ENCODE measurements at places on chromosomes 5 and 9.

DNA sequence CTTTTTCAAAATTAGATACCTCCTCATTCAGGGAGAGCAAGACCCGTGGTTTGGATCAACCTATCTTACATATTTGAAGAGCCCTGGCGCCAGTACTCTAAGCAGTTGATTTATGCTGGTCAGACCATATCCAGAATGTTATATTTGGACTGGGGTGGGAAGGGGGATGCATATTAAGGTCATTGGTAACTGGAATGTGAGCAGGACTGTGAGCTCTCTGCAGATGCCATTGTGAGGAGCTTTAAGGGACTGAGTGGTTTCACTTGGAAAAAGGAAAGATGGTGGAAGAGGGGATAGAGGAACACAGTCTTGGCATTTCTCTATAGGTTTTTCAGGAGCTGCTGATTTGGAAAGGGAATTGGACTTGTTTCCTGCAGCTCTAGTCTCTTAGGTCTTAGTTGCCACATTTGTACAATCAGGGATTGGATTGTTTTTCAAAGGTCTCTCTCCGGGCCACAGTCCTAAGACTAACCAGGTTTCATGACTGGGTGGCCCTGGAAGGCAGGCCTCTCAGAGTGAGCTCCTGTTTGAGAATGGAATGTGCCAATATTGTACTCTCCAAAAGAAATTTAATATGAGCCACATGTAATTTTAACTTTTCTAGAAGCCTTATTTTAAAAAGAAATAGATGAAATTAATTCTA, 25.8 kb upstream of the F2R start:
- no peak for DNase-seq

- DNase-seq, result no peak
Observed at GRCh38 chr9:126236273-126236672, 90.4 kb upstream of the MVB12B start.

DNA sequence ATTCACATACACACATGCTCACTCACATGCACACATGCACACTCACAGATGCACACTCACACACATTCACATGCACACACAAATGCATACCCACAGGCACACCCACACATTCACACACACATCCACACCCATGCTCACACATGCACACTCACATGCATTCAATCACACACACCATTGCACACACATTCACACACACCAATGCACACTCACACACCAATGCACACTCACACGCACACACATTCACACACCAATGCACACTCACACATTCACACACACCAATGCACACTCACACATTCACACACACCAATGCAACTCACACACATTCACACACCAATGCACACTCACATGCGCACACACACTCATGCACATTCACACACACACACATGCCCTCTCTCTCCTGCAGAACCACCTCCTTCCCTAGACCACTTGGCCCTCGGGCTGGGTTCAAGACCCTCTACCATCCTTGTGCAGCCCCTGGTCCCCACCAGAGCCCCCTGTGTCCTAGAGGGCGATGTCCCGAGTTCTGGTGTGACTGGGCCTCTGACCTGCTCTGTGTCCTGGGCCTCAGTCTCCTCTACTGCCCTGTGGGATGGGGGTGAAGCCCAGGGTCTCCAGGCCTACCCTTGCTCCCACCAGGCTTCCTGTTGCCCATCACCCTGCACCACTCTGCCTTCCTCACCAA, 139.0 kb downstream of the OLFM1 start:
- DNase-seq, result no peak

DNA sequence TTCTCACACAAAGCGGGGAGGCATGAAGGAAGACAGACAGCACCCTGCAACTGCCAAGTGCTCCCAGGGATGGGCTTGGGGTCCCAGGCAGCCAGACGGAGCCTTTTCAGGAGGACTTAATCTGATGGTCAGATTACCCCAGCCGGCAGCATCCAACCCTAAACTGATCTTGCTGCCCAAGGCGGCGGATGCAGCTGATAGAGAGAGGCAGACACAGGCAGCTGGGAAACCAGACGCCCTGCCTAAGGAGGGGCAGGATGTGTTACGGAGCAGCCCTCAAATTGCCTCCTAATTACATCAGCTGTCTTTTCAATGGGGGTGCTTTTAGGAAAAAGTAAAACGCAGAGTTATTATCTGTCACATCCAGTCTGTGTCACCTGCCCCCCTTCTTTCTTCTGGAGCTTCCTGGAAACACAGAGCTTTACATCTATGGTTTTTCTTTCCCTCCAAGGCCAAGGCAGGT, 190.9 kb upstream of the PANK3 start:
- DNase-seq, result no peak

DNA sequence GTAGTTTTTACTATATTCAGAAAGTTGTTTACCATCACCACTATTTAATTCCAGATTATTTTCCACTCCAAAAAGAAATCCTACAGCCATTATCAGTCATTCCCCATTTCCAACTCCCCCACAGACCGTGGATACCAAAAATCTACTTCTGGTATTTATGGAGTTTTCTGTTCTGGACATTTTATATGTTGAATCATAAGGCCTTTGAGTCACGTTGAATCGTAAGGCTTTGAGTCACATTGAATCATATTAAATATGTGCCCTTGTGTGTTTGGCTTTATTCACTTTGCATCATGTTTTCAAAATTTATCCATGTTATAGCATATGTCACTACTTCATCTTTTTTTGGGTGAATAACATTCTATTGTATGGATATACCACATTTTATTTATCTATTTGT, 454.1 kb upstream of the NUDT12 start:
- DNase-seq, result no peak

DNA sequence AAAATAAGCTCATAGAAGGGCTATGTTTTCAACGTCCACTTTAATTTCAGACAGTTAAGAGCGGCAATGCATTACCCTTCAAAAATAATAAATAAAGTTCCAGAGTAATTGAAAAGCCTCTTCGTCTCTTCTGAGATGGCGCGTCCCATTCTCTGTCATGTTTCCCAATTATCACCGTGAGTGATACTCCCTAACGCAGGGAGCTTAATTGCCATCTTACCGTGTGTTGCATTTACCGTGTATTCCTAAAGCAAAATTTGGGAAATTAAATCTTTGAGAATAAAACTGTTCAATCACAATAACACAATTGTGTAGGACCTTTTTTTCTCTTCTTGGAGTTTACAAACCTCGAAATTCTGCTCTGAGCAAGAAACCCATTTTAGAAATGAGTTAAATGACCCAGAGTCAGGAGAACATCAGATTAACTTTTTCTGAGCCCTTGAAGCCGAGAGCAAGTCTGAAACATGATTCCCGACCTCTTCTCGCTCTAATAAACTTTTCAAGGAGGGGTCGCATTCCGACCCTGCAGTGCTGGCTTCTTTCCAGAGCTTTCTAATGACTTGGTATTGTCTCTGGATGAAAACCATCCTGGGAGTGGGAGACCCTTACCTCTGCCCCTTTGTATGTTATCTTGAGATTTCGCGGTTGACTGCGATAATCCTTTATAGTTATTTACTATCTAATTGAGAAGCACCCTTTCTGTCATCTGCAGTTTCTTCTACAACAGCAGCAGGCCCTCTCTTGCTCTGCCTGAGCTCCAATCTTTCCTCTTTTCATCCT, 251.5 kb downstream of the FSTL4 start:
- DNase-seq, result no peak

DNA sequence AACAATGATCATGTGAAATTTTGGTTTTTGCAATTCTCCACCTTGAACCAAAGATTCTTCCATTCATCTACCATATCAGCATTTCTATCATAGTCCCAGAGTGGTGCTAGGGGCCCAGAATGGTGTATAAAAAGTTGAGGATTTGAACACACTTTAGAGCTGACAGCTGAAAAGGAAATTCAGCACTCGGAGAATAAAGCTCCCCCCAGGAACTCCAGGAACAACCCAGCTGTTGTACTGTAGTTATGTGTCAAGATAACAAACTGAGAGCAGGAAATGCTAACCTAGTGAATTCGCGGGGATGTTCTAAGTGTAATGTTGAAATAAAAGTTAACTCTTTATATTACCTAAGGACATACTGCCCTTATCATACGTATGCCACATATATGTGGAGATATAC, 216.7 kb downstream of the NFIB start:
- DNase-seq, result no peak

DNA sequence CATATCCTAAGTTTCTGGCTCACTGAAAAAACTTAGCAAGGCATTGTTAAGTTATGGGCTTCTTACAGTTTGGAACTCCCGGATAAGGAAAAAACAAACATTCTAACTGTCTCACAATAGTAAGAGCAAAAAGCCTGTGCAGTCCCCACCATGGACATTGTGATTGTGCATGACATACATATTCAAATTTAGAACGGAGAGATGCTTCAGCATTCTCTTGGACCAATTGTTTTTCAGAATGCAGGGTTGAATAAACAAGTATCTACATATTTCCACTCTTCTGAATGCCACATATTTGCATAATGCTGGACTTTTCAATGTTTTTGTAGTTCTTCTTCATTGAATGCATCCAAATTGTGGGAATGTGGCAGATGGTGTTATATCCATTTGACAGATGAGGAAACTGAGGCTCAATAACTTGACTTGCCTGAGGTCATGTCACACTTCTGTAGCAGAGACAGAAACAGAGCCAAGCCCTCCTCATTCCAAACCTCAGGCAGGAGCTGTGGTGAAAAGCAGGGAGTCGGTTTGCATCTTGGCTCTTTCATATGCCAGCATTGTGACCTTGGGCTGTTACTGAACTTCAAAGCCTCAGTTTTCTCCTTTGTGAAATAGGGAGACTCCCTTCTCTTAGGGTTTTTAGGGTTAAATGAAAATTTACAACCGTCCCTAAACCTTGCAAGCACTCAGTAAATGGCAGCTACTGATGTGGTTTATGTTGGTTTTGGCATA, 95.1 kb downstream of the IQGAP2 start:
- DNase-seq, result no peak

GRCh38 chr5:72355706-72356299, 35.6 kb downstream of the PTCD2 start:
- DNase-seq, result no peak

- DNase-seq, result no peak
Observed at GRCh38 chr5:116382032-116382873, 192.4 kb downstream of the SEMA6A start.

GRCh38 chr5:173568128-173568527, 48.3 kb downstream of the BOD1 start:
- no peak for DNase-seq

GRCh38 chr5:3265131-3265885, 330.3 kb upstream of the IRX1 start:
- no peak for DNase-seq

GRCh38 chr5:13328316-13328715, 616.2 kb downstream of the DNAH5 start:
- DNase-seq, result no peak

DNA sequence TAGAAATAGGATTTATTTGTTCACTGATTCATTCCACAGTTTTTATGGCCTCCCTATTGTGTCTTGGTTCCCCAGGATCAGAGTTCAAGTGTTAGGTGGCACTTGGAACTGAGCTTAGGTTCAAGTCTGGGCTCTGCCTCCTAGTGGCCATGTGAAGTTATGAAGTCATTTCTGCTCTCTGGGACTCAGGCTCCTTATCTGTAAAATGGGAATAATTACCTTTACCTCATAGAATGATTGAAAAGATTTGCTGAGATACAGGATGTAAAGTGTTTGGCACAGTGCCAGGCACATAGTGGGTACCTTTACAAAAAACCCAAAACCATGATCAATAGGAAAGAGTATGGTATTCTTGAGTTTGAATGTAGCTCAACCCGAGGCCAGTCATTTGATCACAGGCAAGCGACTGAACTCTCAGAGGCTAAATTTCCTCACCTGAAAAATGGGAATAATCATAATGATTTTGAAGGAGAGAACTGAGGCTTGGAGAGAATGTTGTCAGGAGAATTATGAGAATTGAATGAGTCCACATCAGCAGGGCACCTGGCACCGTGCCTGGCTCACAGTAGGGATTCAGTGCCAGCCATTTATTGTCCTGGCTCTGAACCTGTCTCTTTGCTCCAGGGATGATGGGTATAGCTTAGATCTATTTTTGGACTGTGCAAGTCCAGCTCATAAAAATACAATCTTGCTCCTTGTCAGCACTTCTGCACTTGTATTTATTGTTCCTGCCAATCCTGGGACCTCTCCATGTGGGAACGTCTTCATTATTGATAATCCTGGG, 10.8 kb downstream of the NSG2 start:
- DNase-seq, result no peak

GRCh38 chr5:178941361-178941760, 363 bp downstream of the ZNF454 start:
- DNase-seq, result no peak

DNA sequence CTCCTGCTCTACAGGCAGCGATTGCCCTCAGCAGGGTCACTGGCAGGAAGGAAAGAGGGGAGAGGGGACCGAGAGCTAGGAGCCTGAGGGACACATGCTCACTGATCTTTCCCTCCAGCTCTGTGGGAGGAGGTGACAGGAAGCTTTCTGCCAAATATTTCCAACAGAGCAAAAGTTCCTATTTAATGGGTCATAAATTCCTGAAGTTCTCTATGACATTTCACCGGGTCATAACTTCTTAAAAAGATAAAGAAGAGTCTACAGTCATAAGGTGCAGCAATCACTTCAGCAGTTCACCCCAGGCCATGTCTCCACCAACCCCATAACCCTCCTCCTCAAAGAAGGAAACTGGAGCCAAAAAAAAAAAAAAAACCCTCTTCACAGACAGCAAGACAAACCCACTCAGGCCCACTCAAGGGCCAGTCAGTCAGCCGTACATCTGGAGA, 481.1 kb downstream of the NR2F1-AS1 start:
- DNase-seq, result no peak

- no peak for DNase-seq
Observed at GRCh38 chr9:98203153-98203552, 10.7 kb upstream of the CORO2A start.

- no peak for DNase-seq
Observed at GRCh38 chr9:28620011-28620410, 1046.7 kb upstream of the C9orf72 start.

DNA sequence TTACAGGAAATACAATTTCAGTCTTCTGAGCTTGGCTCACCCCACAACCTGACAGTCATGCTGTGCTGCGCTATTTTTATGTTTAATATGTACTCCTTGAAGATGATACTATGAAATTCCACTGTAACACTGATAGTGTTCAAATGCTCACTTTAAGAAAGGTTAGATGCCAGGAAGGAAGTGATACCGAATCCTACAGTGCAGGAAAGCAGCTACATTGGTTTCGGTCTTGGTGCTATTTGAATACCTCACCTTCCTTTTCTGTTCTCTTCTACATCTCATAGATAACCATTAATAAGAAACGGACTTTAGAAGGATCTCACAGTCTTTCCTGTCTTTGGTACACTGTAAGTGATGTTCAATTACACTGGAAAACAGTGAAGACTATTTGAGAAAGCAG, 117.6 kb downstream of the SEMA5A start:
- no peak for DNase-seq

GRCh38 chr9:112104401-112104800, 70.7 kb downstream of the SUSD1 start:
- no peak for DNase-seq

DNA sequence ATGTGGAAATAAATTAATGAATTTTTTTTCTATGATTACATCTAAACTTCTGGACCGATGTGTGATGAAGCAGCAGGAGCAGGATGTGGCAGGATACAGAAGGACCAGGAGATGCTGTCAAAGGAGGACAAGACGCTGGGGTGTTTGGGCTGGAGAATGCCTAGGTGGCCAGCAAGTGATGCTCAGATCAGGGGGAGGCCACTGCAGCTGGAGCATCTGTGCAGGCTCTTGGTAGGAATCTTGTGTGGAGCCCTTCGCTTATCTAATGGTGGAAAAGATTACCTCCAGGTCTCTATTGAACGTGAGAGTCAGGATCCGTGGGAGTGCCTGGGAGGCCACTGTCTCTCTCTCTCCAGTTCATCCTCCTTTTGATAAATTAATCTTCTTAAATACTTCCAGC, 79.8 kb downstream of the MRPL36 start:
- no peak for DNase-seq

GRCh38 chr5:133792024-133792423, 176.4 kb downstream of the C5orf15 start:
- DNase-seq, result no peak

Data from GM18507 (cell line).